ENCODE measurements at places on chromosomes 12 and 14.
A peak's percentile ranks its signal among the peaks of the same experiment; 100 is the strongest.

GRCh38 chr12:104199964-104200363 is 15.6 kb upstream of the TXNRD1 start:
- no peak for DNase-seq

GRCh38 chr12:77384941-77385340 is 319.6 kb upstream of the E2F7 start:
- DNase-seq, result no peak

DNA sequence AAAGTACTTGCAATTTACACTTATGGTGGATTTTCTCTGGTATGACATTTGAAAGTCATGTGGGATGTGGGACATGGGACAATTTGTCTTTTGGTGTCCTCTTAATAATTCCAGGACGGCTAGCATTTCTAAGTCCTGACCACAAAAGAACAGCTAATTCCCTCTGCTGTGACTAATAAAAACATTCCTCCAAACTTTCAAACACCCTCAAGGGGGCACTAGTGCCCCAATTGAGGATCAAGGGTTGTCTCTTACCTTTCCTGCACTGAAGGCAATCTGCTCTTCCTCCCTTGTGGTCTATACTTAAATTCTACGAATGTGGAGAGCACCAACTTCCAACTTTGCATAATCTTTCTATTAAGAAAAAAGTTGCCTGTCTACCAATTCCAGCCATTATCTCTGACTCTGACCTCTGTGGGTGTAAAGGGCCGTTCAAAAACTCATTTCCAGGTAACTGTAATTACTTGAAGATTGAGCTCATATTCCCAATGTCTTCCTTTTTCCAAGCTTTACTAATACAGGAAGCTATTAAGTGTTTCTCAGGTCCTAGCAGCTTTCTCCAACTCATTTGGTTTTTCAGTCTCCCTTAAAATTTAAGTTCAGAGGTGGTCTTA is 210.2 kb downstream of the PTPRO start:
- DNase-seq, result peak; percentile 80

DNA sequence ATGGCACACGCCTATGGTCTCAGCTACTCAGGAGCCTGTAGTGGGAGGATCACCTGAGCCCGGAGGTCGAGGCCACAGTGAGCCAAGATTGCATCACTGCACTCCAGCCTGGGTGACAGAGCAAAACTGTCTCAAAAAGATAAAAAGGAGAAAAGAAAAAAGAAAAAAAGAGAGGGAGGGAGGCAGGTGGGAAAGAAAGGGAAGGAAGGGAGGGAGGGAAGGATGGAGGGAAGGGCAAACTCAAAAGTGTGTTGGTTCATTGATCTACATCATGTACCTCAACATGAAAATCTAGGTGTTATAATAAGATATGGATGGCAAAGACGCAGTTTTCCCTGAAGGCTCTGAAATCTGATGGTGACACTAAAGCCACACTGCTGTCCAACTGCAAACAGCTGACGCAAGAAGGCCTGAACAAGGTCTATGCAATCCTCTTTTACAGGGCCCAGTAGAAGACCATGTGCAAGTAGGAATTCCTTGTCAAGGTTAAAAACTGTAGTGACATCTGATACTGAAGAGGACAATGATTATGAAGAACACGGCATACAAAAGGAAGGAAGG is 143.6 kb downstream of the ITPR2 start:
- no peak for DNase-seq

DNA sequence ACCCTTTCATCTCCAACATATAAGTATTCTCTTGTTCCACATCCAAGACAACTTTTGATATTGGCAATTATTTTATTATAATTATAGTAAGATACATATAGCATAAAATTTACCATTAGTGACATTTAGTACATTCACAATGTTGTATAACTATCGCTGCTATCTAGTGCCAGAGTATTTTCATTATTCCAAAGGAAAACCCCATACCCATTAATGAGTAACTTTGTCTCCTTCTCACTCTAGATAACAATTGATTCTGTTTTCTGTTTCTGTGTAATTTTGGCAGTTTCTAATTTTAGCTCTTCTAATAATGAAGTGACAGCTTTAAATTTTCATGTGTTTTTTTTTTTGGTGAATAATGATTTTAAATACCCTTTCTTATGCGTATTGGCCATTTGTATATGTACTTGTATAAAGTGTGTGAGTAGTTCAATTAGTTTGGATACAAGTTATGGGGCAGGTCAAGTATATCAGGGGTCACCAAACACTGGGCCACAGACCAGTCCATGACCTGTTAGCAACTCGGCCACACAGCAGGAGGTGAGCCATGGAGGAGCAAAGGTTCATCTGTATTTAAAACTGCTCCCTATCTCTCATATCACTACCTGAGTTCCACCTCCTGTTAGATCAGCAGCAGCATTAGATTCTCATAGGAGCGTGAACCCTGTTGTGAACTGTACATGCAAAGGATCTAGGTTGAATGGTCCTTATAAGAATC is 97.2 kb upstream of the SYT1 start:
- DNase-seq, result no peak

Measured in COLO829 (cell line).